ENCODE measurements at places on chromosomes 7 and 10. TPM values are rescaled to one million over a fixed set of nuclear protein-coding genes. Genes with fewer than 3 reads are reported as not detected.

GRCh38 chr7:230274-230673, 37.9 kb downstream of the FAM20C start:
- H3K27ac ChIP-seq = no peak overlapping the region
- no peaks in the 10 kb centered on the region for H3K4me1 ChIP-seq
- peaks cover 36% of the 10 kb centered on the region for H3K27me3 ChIP-seq
- no peak overlapping the region for H3K4me3 ChIP-seq
- no peaks in the 10 kb centered on the region for H3K36me3 ChIP-seq

LRRC4 gene
- total RNA-seq = not detected

GRCh38 chr10:128036746-128037543, 89.3 kb downstream of the MKI67 start:
- no peak overlapping the region for H3K4me3 ChIP-seq
- peaks cover 16% of the 10 kb centered on the region for H3K4me1 ChIP-seq
- H3K36me3 ChIP-seq = no peaks in the 10 kb centered on the region
- no peaks in the 10 kb centered on the region for H3K27me3 ChIP-seq
- peak; percentile 20 for DNase-seq

TRIM73 gene
- 1.7 TPM for total RNA-seq

GRCh38 chr10:126212738-126213137, 175.5 kb downstream of the ADAM12 start:
- DNase-seq = no peak
- no peaks in the 10 kb centered on the region for H3K36me3 ChIP-seq
- H3K4me1 ChIP-seq = no peaks in the 10 kb centered on the region

- H3K36me3 ChIP-seq = no peaks in the 10 kb centered on the region
- no peak for DNase-seq
- no peaks in the 10 kb centered on the region for H3K4me1 ChIP-seq
- H3K27ac ChIP-seq = no peak overlapping the region
Observed at GRCh38 chr7:156503196-156503595, 137.4 kb upstream of the RNF32 start.

PRSS1 gene
- 12.4 TPM for total RNA-seq

- no peaks in the 10 kb centered on the region for H3K4me1 ChIP-seq
- no peaks in the 10 kb centered on the region for H3K36me3 ChIP-seq
- H3K27me3 ChIP-seq = peaks cover 36% of the 10 kb centered on the region
- H3K4me3 ChIP-seq = no peak overlapping the region
- no peak overlapping the region for H3K27ac ChIP-seq
Observed at GRCh38 chr7:96997512-96998032, 7.8 kb upstream of the DLX6 start.

- H3K4me1 ChIP-seq = no peaks in the 10 kb centered on the region
- no peak overlapping the region for H3K27ac ChIP-seq
- peak; percentile 26 for DNase-seq
- H3K27me3 ChIP-seq = no peaks in the 10 kb centered on the region
- peak overlapping the region; percentile 65 for H3K4me3 ChIP-seq
- peaks cover 6% of the 10 kb centered on the region for H3K36me3 ChIP-seq
Observed at GRCh38 chr10:16520900-16521299, 779 bp downstream of the C1QL3 start.

ADCY1 gene
- 8.8 TPM for total RNA-seq

- no peak overlapping the region for H3K27ac ChIP-seq
- no peak overlapping the region for H3K4me3 ChIP-seq
- no peak for DNase-seq
- H3K36me3 ChIP-seq = no peaks in the 10 kb centered on the region
- H3K27me3 ChIP-seq = peaks cover 36% of the 10 kb centered on the region
- no peaks in the 10 kb centered on the region for H3K4me1 ChIP-seq
Observed at GRCh38 chr10:11344550-11344949, 266.9 kb downstream of the USP6NL start.

ACSM6 gene
- total RNA-seq = not detected

CDK6 gene
- total RNA-seq = 87.9 TPM

- no peak overlapping the region for H3K4me3 ChIP-seq
- no peak overlapping the region for H3K27ac ChIP-seq
- H3K36me3 ChIP-seq = no peaks in the 10 kb centered on the region
- no peaks in the 10 kb centered on the region for H3K27me3 ChIP-seq
Observed at GRCh38 chr7:11895337-11895736, 63.3 kb upstream of the THSD7A start.

- peaks cover 8% of the 10 kb centered on the region for H3K36me3 ChIP-seq
- H3K27me3 ChIP-seq = no peaks in the 10 kb centered on the region
- no peak overlapping the region for H3K4me3 ChIP-seq
Observed at GRCh38 chr10:29951441-29951931, 107.9 kb downstream of the JCAD start.

GRCh38 chr10:17077890-17078289, 51.7 kb downstream of the CUBN start:
- H3K4me3 ChIP-seq = no peak overlapping the region
- peaks cover 8% of the 10 kb centered on the region for H3K4me1 ChIP-seq
- H3K36me3 ChIP-seq = no peaks in the 10 kb centered on the region
- no peaks in the 10 kb centered on the region for H3K27me3 ChIP-seq

SUGCT gene
- total RNA-seq = 1.6 TPM

- H3K36me3 ChIP-seq = no peaks in the 10 kb centered on the region
- H3K27me3 ChIP-seq = no peaks in the 10 kb centered on the region
- DNase-seq = no peak
- no peak overlapping the region for H3K27ac ChIP-seq
- no peak overlapping the region for H3K4me3 ChIP-seq
Observed at GRCh38 chr10:86918022-86918471, 39.4 kb downstream of the MMRN2 start.

DNA sequence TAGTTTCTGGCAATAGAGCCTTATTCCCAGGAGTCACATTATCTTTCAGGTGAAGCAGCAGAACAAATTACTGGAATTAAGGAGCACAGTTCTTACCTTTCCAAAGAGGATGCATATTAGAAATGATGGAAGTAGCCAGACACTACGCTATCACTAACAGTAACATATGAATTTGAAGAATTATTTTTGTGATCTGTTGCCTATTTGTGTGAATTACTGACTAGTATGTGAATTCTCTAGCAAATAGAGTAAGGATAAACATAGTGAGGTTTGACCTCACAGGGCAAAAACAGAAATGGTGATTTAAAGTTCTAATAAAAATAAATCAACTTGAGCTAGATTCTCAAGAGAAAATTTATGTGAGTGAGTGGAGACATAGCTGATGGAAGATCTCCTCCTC, 1299.3 kb downstream of the XPNPEP1 start:
- H3K4me3 ChIP-seq = no peak overlapping the region
- H3K4me1 ChIP-seq = no peaks in the 10 kb centered on the region
- H3K36me3 ChIP-seq = no peaks in the 10 kb centered on the region
- DNase-seq = no peak

- peaks cover 11% of the 10 kb centered on the region for H3K4me1 ChIP-seq
- H3K27me3 ChIP-seq = no peaks in the 10 kb centered on the region
- no peak overlapping the region for H3K4me3 ChIP-seq
- no peak for DNase-seq
- peaks cover 5% of the 10 kb centered on the region for H3K36me3 ChIP-seq
Observed at GRCh38 chr10:62258926-62259325, 9.7 kb downstream of the RTKN2 start.

DNA sequence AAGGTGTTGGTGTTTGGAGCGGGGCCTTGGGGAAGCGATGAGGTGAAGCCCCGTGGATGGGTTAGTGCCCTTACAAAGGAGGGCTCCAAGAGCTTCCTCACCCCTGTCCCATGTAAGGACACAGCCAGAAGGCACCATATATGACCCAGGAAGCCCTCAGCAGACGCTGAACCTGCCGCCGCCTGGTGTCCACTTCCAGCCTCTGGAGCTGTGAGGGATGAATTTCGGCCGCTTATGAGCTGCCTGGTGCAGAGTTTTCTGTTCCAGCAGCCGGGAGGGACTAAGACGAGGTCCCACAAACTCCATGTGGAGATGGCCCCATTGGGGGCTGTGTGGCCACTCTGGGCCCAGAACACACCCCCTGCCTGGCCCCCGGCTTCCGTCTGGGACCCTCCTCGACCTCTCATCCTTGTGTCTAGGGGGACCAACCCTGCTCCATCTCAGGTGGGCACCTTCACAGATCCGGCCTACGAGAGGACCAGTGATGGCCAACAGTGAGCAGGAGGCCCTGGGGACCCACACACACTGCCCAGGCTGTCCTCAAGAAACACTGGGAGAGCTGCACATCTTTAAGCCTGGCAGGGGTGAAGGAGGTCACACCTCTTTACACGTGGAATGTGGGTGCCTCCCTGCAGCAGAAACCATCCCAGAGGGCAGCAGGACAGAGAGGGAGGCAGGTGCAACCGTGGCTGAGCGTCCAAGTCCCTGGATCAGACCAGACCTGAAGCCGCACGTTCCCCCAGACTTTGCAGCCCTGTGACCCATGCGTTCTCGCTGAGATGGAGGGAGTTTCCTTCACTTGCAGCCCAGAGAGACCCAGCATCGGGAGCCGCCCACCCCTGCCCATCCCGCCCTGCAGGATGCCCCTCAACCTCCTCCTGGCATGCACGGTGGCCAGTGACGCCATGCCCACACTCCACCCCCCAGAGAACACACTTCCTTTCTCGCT, 96.1 kb downstream of the PDGFA start:
- no peak for DNase-seq
- no peak overlapping the region for H3K27ac ChIP-seq
- H3K36me3 ChIP-seq = no peaks in the 10 kb centered on the region
- no peaks in the 10 kb centered on the region for H3K4me1 ChIP-seq

- no peaks in the 10 kb centered on the region for H3K36me3 ChIP-seq
- no peaks in the 10 kb centered on the region for H3K27me3 ChIP-seq
- H3K27ac ChIP-seq = no peak overlapping the region
- no peak overlapping the region for H3K4me3 ChIP-seq
- DNase-seq = no peak
Observed at GRCh38 chr10:89047397-89047796, 56.8 kb downstream of the FAS start.

GPR146 gene
- 0.66 TPM for total RNA-seq

- H3K4me1 ChIP-seq = no peaks in the 10 kb centered on the region
Observed at GRCh38 chr10:111319866-111320265, 243.0 kb downstream of the ADRA2A start.

DNA sequence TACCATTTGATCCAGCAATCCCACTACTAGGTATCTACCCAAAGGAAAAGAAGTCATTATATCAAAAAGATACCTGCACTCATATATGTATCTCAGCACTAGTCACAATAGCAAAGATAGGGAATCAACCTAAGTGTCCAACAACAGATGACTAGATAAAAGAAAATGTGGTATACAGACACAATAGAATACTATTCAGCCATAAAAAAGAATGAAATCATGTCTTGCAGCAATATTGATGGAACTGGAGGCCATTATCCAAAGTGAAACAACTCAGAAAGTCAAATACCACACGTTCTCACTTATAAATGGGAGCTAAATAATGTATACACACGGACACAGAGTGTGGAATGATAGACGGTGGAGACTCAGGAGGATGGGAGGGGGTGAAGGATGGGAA, 146.0 kb downstream of the PARD3 start:
- no peak overlapping the region for H3K27ac ChIP-seq
- no peaks in the 10 kb centered on the region for H3K36me3 ChIP-seq
- no peak for DNase-seq
- H3K4me3 ChIP-seq = no peak overlapping the region
- peaks cover 17% of the 10 kb centered on the region for H3K4me1 ChIP-seq
- H3K27me3 ChIP-seq = no peaks in the 10 kb centered on the region

- H3K36me3 ChIP-seq = peaks cover 14% of the 10 kb centered on the region
- H3K27ac ChIP-seq = peak overlapping the region; percentile 66
- no peaks in the 10 kb centered on the region for H3K27me3 ChIP-seq
- no peak overlapping the region for H3K4me3 ChIP-seq
- peaks cover 54% of the 10 kb centered on the region for H3K4me1 ChIP-seq
Observed at GRCh38 chr7:41047789-41048191, 655.1 kb downstream of the INHBA start.

DNA sequence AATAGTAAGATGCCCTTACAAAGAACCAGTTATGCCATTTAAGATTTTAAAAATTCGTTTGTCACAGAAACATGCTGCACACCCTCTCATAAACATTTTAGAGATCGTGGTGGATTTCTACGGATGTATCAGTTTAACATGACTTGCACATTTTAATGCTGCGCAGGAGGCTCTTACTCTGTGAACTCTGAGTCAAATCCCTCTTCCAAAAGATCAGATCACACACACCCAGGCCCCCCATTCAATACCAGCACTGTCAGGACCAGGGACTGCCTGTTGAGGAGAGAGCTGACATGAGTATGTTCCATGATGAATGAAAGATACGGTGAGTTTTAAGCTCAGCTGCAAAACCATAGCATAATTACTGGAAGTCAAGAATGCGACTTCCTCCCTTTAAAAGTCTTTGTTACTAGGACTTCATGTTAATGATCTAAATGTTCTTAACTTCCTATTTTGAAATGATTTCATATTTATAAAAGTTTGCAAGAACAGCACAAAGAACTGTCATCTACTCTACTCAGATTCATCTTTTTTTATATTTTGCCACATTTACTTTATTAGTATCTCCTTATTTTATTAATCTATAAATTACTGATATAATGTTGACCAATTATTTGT, 500.2 kb downstream of the GLRX3 start:
- H3K4me1 ChIP-seq = no peaks in the 10 kb centered on the region
- H3K27me3 ChIP-seq = no peaks in the 10 kb centered on the region
- DNase-seq = no peak
- no peak overlapping the region for H3K27ac ChIP-seq
- H3K36me3 ChIP-seq = no peaks in the 10 kb centered on the region
- H3K4me3 ChIP-seq = no peak overlapping the region

TACC2 gene
- total RNA-seq = 26.5 TPM

GRCh38 chr10:5775685-5776084, 37.5 kb downstream of the GDI2 start:
- no peaks in the 10 kb centered on the region for H3K27me3 ChIP-seq
- no peak overlapping the region for H3K27ac ChIP-seq
- no peak for DNase-seq
- no peak overlapping the region for H3K4me3 ChIP-seq
- peaks cover 8% of the 10 kb centered on the region for H3K4me1 ChIP-seq

DPP6 gene
- total RNA-seq = not detected

DNA sequence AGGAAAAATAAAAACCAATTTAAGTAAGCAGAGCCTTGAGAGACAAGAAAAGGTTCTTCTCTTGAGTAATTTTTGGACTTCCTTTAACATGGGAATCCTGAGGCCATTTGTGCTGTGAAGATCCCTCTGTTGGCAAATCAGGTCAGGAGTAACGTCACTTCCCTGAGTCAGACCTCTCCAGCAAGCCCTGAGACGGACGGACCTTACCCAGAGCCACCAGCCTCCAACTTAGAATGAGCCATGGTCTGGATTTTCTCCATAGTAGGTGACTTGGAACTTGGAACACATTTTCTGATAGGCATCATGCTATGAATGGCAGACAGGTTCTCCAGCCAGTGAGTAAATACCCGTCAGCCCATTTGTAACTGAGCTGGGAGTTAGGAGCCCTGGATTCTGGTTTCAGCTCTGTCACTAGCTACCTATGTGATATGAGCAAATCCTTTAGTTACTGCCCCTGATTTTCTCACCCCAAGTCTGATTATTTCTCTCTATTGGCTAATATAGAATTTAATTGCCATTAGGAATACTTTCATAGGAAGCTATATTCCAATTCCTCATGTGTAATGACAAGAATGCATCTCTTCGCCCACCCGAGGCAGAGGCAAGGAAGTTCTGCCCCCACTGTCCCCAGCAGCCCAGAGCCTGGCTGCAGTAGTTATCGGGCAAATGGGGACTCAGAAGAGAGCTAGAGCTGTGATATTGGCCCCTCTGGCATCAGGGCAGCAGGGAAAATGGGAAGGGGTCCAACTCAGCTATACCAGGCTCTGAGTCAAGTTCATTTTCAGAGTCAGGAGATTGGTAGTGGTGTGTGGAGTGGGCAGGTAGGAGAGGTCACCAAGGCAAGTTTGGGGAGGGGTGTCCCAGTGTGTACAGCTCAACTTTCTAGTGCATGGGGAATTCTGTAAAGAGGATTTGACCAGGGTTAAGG, 153.7 kb upstream of the AGK start:
- H3K27me3 ChIP-seq = no peaks in the 10 kb centered on the region
- no peaks in the 10 kb centered on the region for H3K4me1 ChIP-seq
- H3K27ac ChIP-seq = no peak overlapping the region
- no peak for DNase-seq

GRCh38 chr7:133315332-133316040, 62.6 kb downstream of the EXOC4 start:
- no peak for DNase-seq
- no peak overlapping the region for H3K27ac ChIP-seq
- no peaks in the 10 kb centered on the region for H3K4me1 ChIP-seq
- H3K27me3 ChIP-seq = no peaks in the 10 kb centered on the region

Data from Calu3 (cell line).